ENCODE measurements at places on chromosomes 12 and 14.

DNA sequence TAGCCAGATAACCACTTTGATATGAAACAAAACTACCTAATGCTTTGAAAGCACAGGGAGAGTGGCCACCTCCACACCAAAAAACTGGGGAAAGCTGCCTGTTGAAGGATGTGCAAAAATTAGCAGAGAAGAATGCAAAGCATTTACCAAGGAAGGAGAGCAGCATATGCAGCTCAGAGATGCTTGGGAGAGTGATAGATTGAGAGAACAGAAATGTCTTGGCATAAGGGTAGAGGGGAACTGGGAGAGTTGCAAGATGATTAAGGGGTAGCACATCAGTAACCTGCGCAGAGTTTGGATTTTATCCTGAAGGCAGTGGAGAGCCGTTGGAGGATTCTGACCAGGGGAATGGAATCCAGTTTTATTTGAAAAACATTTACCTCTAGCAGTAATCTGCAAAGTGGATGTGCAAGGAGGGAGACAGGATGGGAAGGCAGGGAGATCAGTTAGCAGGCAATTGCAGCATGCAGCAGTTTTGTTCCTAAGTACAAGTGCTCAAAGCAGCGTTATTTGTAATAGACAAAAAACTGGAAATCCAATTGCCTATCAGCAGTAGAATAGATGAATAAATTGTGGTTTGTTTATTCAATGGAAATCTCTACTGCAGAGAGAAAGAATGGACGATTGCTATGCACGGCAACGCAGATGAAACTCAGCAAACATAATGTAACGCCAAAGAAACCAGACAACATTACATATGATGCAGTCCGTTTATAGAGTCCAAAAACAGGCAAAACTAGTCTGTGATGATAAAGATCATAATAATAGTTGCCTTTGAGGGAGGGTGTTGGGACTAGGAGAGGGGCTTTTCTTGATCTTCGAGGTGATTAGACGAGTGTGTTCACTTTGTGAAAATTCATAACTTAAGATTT lies 81.5 kb downstream of the BHLHE41 start:
- no peak for DNase-seq

GRCh38 chr12:105738051-105738450 lies 400.7 kb downstream of the NUAK1 start:
- DNase-seq = no peak

- DNase-seq = no peak
Measured at GRCh38 chr14:34363733-34364134, 98.3 kb downstream of the SPTSSA start.

- no peak for DNase-seq
Measured at GRCh38 chr14:81330619-81331122, 69.5 kb downstream of the STON2 start.

- DNase-seq = no peak
Measured at GRCh38 chr12:15520083-15520482, 197.8 kb downstream of the PTPRO start.

DNA sequence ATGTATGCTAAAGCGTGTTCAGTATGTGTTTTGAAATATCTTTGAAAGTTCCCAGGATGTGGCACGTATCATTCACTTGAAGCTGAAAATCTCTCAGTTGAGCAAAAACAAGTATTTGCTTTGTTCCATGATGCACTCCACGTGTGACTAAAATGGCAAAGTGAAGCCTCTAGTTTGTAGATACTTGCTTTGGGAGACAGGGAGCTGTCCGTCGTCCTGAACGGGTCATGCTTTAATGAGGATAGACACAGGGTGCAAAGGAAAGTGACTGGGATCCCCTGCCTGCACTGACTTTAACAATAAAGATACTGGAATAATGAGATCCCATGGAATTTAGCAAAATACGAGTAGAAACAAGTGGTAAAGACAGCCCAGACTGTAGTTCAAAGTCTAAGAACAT lies 991.4 kb downstream of the NRXN3 start:
- no peak for DNase-seq

Measured in stimulated activated CD4-positive, alpha-beta T cell treated with anti-CD3 and anti-CD28 coated beads, TNF-alpha, amount 100 ng/mL, for 1 hour (primary cell).